Spinal cord (tissue), 10 donors: ENCODE measurements at places on chromosomes 16 and 17. TPM values are rescaled to one million over a fixed set of nuclear protein-coding genes. Genes with fewer than 3 reads are reported as not detected.

SULT1A2 gene
- 0.50 TPM for total RNA-seq

FLYWCH2 gene
- total RNA-seq: 28.1 TPM

SLFN14 gene
- 1.4 TPM for total RNA-seq

VAT1 gene
- total RNA-seq: 80.8 TPM

TMEM94 gene
- total RNA-seq: 56.8 TPM

GPR139 gene
- 2.4 TPM for total RNA-seq

PMFBP1 gene
- 2.2 TPM for total RNA-seq

KRT222 gene
- 31.1 TPM for total RNA-seq

USP43 gene
- total RNA-seq: 1.4 TPM

TBC1D3L gene
- 15.9 TPM for total RNA-seq

LRRC45 gene
- total RNA-seq: 16.9 TPM

STX8 gene
- total RNA-seq: 64.9 TPM

KIF1C gene
- total RNA-seq: 52.3 TPM

CCDC182 gene
- total RNA-seq: not detected

CIBAR2 gene
- total RNA-seq: 6.8 TPM

ITGB4 gene
- total RNA-seq: 24.0 TPM

RAB26 gene
- 6.6 TPM for total RNA-seq

OR1A1 gene
- total RNA-seq: not detected

MT1A gene
- total RNA-seq: not detected

RNF112 gene
- 9.7 TPM for total RNA-seq

GFAP gene
- 3,271 TPM for total RNA-seq

SCGB1C2 gene
- total RNA-seq: not detected
